Heart left ventricle (tissue), 16 donors: ENCODE measurements at places on chromosomes 7 and 10. TPM values are rescaled to one million over a fixed set of nuclear protein-coding genes. Genes with fewer than 3 reads are reported as not detected.

MACC1 gene
- under 0.01 TPM for polyA plus RNA-seq

LEP gene
- polyA plus RNA-seq, result 0.34 TPM

FANK1 gene
- 0.47 TPM for polyA plus RNA-seq

NEUROD6 gene
- polyA plus RNA-seq, result not detected

DNA sequence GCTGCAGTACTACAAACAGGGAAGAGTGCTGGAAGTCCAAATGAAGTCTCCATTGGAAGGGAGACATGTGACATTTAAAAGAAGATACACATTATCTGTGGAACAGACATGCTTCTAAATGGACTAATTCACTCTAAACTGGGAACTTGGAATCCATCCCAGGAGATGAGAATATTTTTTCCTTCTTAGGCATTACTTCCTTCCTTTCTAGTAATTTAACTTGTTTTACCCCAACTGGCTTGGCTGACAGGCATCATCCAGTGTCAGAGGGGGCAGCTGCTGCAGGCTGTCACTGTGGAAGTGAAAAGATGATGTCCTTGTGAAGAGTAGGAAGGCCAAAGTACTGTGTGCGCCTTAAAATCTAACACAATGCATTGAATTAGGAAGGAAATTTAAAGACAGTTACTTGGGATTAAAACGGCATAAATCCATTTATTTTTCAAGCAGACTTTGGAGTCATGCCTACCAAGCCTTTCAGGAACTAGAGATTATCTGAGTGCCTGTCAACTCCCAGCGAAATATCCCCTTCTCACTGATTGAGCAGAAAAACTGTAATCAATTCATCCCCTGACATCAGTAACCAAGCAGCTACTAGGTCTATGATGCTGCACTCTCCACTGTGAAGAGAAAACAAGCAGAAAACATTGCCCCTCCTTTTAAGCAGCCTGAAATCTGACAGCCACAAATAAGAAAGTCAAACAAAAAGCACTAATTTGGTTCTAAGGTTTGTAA, 161.2 kb downstream of the DGKI start:
- H3K4me3 ChIP-seq, result no peak overlapping the region
- DNase-seq, result no peak
- no peaks in the 10 kb centered on the region for H3K36me3 ChIP-seq
- H3K27ac ChIP-seq, result no peak overlapping the region
- H3K27me3 ChIP-seq, result no peaks in the 10 kb centered on the region
- peaks cover 5% of the 10 kb centered on the region for H3K4me1 ChIP-seq

- no peak overlapping the region for H3K27ac ChIP-seq
- no peaks in the 10 kb centered on the region for H3K36me3 ChIP-seq
- no peaks in the 10 kb centered on the region for H3K27me3 ChIP-seq
- H3K4me1 ChIP-seq, result no peaks in the 10 kb centered on the region
Measured at GRCh38 chr10:16259726-16260125, 177.1 kb upstream of the PTER start.

- no peak overlapping the region for H3K27ac ChIP-seq
- H3K4me3 ChIP-seq, result peak overlapping the region; percentile 30
- H3K27me3 ChIP-seq, result no peaks in the 10 kb centered on the region
- DNase-seq, result peak; percentile 63
- no peaks in the 10 kb centered on the region for H3K36me3 ChIP-seq
Measured at GRCh38 chr7:157851501-157852067, 514.8 kb downstream of the DNAJB6 start.

- H3K4me3 ChIP-seq, result no peak overlapping the region
- H3K36me3 ChIP-seq, result no peaks in the 10 kb centered on the region
- no peak overlapping the region for H3K27ac ChIP-seq
- no peaks in the 10 kb centered on the region for H3K4me1 ChIP-seq
Measured at GRCh38 chr7:90613088-90613498, 17.0 kb downstream of the CDK14 start.

DNA sequence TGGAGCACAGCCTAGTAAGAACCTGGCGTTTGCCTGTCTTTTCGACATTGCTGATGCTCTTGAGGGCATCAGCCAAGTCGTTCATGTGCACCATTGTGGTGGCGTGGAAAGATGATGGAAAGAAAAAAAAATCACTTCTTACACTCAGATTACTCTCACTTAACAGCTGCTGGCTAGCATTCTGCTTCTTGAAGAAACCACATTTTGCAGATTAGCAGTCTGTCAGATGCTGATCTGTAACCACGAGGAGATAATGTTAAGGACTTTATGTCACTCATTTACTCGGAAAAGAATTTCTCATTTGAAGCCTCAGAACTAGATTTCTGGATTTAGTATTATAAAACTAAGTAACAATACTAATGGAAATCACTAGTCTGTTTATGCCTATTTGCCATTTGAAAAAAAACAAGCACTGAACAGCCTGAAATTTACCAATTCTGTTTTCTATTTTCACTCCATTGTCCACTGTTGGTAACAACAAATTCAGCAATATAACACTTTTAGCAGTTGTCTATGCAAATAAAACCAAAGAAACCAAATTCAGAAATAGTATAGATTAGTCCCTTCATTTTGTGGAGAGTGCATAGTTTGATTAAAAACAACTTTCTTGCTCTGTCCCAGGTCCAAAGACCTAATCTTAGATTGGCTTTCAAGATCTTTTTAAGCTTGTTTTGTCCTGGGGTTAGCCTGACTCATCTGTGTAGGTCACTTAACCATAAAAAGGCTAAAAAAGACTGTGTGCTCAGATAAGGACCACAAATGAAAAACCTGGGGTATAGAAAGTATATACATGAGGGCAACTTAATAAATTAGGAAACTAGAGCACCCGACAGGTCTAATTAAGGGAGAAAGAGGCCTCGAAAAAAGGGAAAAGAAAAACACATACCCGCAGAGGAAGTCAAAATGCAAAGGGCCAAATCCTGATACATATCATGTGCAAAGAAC, 67.5 kb downstream of the NT5C2 start:
- H3K27ac ChIP-seq, result no peak overlapping the region
- H3K4me3 ChIP-seq, result no peak overlapping the region
- no peak for DNase-seq
- H3K27me3 ChIP-seq, result no peaks in the 10 kb centered on the region

- DNase-seq, result no peak
- H3K27me3 ChIP-seq, result no peaks in the 10 kb centered on the region
- H3K4me3 ChIP-seq, result no peak overlapping the region
- no peaks in the 10 kb centered on the region for H3K36me3 ChIP-seq
- peaks cover 63% of the 10 kb centered on the region for H3K4me1 ChIP-seq
Measured at GRCh38 chr10:17669185-17669872, 25.4 kb downstream of the STAM start.

DNA sequence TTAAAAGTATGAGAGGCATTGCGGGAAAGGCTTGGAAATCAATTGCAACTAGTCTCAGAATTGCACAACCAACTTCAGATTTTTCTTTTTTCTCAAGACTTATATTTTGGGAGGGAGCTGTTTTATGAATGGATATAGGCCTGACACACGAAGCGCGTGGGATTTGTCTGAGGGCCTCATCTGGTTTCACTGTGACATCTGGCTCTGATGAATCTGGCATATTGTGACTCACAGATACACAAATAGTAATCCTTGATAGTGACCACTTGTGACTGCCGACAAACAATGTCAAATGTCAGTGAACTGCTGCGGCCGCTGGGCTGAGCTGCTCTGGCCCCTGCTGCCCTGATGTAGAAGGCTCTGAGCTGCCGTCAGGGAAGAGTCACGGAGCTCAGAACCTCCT, 655.1 kb downstream of the INHBA start:
- H3K36me3 ChIP-seq, result no peaks in the 10 kb centered on the region
- H3K4me1 ChIP-seq, result peaks cover 22% of the 10 kb centered on the region
- peak; percentile 76 for DNase-seq
- peak overlapping the region; percentile 68 for H3K27ac ChIP-seq

DNA sequence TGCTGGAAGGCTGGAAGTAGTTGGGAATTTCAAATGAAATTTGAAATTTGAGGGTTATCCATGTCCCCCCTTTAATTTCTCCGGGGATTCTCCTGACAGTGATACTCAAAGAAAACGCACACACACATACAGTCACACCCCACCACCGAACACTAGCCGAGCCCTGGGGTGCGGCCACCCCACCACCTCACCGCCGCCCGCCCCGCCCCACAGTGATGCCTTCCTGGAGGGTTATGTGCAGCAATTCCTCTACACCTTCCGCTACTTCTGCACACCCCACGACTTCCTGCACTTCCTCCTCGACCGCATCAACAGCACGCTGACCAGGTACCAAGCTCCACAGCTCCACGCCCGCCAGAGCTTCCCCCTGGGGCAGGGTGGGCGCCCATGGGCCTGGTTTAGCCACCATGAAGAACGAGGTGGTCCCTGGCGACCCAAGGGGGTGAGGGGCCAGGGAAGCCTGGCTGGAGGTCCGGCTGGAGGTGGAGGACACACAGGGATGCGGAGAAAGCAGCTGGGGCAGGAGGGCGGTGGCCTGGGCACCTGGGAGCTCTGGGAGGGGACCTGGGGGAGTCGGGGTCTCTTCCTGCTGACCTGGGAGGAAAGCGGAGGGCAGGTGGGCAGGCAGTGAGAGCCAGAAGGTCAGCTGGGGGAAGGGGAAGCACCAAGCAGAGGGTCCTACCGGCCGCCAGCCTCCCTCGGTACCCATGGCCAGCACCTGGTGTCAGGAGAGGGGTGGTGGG, 19.4 kb upstream of the UTF1 start:
- no peak overlapping the region for H3K27ac ChIP-seq
- DNase-seq, result peak; percentile 21
- no peaks in the 10 kb centered on the region for H3K27me3 ChIP-seq
- no peaks in the 10 kb centered on the region for H3K4me1 ChIP-seq

DNA sequence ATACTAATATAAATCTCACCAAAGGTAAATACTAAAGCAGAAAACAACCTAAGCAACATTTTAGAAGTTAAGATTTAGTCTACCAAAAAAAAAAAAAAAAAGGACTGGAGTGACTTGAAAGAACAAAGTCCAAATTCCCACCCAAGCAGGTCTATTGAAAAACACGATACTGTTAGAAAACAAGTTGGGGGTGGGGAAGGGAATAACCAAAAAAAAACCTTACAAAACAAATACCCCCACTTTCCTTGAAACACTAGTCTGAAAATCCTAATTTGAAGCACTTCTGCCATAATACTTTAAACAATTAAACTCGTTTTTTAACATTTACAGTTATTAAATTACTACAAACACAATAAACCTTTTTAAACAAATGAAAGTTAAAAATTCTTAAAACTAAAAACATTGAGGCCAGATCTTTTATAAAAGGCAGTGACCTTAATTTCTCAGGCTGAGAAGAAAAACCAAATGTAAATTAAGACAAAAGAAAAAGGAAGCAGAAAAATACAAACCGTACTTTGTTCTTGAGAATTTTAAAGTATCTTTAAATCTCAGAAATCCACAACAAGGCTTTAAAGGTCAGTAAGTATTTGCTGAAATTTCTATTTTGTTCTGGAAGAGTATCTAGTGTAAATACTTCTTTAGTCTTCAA, 135.1 kb downstream of the NRBF2 start:
- no peak for DNase-seq
- H3K4me3 ChIP-seq, result peak overlapping the region; percentile 55
- no peaks in the 10 kb centered on the region for H3K27me3 ChIP-seq

DNA sequence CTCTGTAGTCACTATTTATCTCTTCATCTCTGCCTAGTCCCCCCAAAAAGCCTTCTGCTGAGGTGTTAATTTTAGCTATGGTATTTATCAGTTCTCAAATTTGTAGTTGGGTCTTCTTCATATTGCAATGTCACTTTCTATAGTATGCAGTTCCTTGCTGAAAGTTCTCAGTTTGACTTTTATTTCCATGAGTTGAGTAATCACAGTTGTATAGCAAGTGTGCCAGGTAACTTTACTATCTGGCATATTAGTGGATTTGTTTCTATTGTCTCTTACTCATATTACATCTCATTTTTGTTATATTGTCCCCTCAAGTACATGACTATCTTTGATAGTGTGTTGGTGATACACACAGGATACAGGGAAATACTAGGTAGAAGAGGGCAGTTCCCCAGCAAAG, 152.8 kb downstream of the CUBN start:
- H3K27ac ChIP-seq, result no peak overlapping the region
- no peak for DNase-seq
- no peaks in the 10 kb centered on the region for H3K27me3 ChIP-seq
- no peaks in the 10 kb centered on the region for H3K4me1 ChIP-seq
- no peak overlapping the region for H3K4me3 ChIP-seq

DNA sequence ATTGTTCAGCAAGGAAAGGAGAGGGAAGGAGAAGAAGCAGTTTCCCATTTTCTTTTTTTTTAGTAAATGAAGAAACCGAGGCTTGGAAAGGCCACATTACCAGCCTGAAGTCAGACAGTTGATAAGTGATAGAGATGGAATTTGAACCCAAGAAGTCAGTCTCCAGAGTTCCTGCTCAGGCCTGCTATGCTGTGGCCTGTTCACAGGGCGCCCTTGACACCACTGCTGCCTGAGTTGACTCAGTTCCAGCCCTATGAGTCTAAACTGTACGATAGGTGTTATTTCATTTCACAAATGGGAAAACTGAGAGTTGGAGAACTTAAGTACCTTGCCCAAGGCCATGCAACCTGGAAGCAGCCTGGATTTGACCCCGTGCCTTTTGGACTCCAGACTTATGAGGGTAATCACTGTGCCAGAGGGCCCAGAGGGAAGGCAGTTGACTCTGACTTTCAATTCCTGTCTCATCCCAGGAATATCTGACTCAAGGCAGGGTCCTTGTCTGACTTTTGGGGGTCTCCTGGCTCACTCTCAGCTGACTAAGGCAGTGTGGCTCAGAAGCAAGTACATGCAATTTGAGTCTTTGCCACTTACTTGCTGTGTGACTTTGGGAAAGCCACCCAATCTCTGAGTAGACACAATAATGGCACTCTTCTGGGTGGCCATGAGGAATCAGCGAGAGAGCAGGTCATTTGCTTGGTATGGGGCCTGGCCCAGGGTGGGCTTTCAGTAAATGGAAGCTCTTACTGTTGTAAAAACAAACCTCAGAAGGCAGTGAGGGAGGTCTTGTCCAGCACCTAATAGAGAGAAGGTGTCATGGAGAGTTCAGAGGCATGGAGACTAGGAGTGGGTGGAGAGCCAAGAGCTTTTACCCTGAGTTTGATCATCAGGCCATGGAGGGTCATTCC, 17.9 kb upstream of the RBM20 start:
- H3K4me3 ChIP-seq, result no peak overlapping the region
- no peaks in the 10 kb centered on the region for H3K27me3 ChIP-seq
- no peaks in the 10 kb centered on the region for H3K36me3 ChIP-seq
- no peaks in the 10 kb centered on the region for H3K4me1 ChIP-seq
- DNase-seq, result no peak

DNA sequence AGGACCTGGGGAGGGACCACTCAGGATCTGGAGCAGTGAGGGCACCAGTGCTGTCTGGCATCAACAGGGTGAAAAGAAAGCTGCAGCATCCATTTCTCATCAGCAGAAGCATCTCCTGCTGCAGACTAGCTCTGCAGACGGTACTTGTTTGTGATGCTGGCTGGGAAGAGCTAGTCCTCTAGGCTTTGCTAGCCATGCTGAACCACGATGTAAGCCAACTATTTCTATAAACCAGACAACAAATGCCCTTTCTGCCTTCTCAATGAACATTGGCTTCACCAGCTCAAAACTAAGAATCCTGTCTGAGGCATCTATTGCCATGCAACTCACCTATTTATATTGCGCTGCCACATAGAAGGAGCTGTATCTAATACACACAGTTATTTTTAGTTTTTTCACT, 65.6 kb downstream of the CTTNBP2 start:
- no peak overlapping the region for H3K27ac ChIP-seq
- no peaks in the 10 kb centered on the region for H3K36me3 ChIP-seq
- no peak overlapping the region for H3K4me3 ChIP-seq
- no peak for DNase-seq
